Femur (tissue), 1 donor: ENCODE measurements at places on chromosomes 6 and 20.

DNA sequence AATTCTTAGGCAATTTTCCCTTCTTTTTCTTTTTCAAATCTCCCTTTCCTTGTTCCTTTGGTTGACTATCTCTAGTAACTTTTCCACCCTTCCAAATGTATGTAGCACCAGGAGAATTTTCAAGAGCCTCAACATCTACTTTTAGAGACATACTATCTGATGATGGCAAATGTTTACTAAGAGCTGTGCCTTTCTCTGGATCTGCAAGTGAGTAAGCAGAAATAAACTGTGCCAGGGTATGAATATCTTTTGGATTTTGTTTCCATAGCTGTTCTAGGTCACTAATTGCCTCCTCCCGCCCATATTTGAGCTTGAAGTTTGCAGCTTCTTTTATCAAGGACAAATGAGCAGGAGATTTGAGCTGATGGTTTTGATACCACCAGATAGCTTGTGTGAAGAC, 69.5 kb downstream of the GTF2H5 start:
- DNase-seq = no peak

- no peak for DNase-seq
Observed at GRCh38 chr6:108750801-108751200, 97.4 kb upstream of the ARMC2 start.

DNA sequence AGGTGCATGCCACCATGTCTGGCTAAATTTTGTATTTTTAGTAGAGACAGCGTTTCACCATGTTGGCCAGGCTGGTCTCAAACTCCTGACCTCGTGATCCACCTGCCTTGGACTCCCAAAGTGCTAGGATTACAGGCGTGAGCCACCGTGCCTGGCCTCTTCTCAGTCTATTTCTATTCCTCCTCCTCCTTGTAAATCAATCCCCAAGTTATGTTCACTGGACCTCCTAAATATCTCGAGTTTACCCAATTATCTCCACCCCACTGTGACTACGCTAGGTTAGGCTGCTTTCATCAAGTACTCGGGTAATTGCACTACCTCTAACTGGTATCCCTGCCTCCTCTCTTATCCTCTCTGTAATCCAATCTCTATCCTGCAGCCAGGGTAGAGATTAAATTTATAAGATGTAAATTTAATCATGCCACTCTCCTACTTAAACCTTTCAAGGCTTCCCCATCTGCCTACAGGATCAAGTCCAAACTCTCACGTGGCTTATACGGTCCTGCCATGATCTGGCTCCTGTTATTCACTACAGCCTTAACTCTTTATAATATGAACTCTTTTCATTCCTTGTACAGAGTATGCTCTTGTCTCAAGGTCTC, 837 bp upstream of the MAD2L1BP start:
- DNase-seq = no peak

- no peak for DNase-seq
Observed at GRCh38 chr6:38774929-38775707, 60.0 kb downstream of the DNAH8 start.

DNA sequence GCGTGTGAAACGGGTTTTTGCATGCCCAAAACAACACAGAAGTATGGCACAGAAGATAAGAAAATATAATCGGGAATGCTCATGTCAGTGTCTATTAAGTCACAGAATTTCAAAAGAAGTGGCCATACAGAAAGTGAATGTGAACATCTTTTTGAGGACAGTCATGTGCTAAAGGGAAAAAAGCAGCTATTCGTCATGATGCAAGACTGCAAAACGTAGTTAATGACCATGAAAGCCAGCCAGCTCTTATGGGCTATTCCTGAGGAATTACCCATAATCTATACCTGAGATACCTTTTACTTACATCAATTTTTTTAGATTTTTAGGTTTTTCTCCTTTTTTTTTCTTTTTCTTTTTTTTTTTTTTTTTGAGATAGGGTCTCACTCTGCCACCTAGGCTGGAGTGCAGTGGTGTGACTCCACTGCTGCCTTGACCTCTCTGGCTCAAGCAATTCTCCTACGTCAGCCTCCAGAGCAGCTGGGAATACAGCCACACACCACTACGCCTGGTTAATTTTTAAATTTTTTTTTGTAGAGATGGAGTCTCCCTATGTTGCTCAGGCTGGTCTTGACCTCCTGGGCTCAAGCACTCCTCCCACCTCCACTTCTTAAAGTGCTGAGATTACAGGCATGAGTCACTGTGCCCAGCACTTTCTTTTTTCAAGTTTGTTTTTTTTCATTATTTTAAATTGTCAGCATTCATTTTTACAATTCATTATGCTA, 18.1 kb upstream of the ZBP1 start:
- DNase-seq = no peak

GRCh38 chr20:5608104-5608441, 142.1 kb upstream of the SHLD1 start:
- no peak for DNase-seq

DNA sequence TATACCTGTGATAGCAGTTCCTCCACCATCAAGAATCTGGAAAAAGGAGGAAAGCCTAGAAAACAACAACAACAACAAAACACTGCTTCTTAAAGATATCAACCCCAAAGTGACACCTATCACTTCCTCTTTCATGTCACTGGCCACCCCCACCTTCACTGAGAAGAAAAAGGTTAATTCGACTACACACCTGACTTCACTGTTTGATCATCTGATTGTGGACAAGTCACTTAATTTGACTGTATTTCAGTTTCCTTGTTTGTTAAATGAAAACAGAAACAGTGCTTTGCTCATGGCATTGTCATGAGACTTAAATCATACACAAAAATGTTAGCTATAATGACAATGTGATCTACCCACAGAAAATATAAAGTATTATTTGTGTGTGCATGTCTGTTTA, 280.6 kb upstream of the SULF2 start:
- DNase-seq = no peak

- DNase-seq = no peak
Observed at GRCh38 chr6:100136590-100136989, 142.6 kb upstream of the MCHR2 start.

GRCh38 chr6:16583144-16583762, 178.0 kb downstream of the ATXN1 start:
- no peak for DNase-seq

DNA sequence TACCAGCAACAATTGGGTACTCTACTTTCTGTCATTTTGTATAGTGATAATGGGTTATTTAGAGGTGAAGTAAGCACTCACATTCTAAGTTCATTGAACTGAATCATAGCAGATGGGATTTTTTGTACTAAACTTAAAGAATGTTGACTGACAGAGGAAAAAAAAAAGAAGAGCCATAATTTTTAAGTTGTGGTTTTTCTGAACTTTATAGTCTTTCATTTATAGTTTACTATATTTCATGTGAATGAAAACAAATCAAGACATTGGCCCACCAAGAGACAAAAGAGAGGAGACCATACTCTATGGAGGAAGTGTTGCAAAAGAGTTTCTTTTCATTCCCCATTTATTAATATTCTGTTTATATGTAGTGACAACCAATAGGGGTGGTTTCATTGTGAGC, 685.7 kb downstream of the BCKDHB start:
- no peak for DNase-seq

GRCh38 chr6:23446469-23446967, 679.5 kb upstream of the NRSN1 start:
- peak; percentile 23 for DNase-seq

GRCh38 chr6:35299674-35300073, 2.1 kb downstream of the DEF6 start:
- DNase-seq = peak; percentile 43

DNA sequence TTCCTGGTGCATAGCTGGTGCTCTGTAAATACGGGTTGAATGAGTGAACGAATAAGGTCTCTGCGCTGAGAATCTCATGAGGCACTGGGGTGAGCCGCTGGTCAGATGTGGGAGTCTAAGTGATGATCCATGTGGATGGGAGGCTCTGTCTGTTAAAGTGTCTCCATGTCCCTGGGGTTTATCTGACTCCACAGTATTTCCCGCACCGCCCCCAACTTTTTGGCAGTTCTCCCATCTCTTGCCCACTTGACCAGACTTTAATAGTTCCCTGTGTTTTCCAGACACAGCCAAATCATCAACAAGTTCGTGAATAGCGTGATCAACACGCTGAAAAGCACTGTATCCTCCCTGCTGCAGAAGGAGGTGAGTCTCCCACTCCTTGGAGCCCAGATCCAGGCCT, 9.9 kb downstream of the BPIFA2 start:
- no peak for DNase-seq

DNA sequence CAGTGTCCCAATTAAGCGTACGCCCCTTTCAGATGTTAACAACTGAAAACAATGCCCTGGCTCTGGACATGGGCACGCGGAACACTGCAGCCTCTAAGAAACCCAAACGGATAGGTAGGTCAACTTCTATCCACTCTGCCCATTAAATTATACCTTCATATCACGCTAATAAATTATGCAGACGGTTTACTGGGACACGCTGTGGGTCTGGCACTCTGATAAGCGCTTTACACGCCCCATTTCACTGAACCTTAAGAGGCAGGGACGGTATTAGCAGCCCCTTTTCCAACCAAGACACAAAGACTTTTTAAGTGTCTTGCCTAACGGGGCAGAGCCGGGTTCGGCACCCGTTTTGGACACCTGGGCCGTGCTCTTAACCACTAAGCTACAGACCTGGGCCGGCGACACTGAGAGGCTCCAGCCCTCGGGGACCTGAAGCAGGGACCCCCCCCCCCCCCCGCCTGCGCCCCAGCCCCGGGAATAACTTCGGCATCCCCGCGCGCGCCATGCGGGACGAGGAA, 744 bp downstream of the STAU1 start:
- peak; percentile 48 for DNase-seq

GRCh38 chr20:11178946-11179654, 505.3 kb upstream of the JAG1 start:
- no peak for DNase-seq

DNA sequence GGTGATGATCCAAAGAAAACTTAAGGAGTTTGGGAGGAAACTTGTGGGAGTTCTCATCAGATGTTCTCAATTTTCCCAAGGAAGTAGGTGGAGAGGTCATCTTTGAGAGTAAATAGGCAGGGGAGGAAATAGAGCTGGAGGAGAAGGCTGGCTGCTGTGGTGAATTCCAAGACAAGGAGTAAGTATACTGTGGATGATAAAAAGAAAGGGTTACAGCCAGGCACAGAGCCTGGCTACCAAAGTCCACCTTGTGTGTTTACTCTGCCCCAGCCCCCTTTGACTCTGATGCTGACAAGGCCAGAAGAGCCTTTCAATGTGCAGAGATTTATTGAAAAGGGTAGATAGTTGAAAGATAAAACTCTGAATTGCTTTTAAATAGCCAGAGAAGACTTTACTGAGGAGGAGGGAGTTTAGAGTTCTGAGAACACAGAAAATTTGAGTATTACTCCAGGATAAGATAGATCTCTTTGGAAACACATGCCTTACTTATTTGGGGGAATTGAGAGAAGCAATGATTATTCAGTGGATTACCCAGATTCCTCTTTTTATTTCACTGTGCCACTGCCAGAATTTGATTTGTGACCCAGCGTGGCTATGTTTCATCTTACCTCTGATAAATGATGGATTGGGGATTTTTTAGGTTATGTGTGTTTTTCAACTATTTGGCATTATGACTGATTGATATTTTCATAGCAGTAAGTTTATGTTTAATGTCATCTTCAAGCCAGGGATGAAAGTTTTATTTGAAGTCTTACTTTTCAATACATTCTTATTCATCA, 182.6 kb upstream of the JAG1 start:
- no peak for DNase-seq

DNA sequence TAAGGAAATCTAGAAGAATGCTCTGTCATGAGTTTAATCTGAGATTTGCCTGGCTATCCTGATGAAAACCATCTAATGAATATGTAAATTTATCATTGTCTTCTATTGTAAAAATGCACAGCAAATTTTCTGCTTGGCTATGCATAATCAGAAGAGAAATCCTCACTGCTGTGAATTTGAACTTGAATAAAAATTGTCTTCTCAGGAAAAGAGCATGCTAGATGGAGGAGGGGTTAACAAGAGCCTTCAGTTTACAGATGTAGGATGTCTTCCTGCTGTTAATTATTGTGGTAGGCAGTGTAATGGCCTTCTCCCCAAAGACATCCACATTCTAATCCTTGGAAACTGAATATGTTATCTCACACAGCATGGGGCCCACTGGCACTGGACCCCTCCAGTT, 45.8 kb downstream of the ANKEF1 start:
- DNase-seq = no peak

DNA sequence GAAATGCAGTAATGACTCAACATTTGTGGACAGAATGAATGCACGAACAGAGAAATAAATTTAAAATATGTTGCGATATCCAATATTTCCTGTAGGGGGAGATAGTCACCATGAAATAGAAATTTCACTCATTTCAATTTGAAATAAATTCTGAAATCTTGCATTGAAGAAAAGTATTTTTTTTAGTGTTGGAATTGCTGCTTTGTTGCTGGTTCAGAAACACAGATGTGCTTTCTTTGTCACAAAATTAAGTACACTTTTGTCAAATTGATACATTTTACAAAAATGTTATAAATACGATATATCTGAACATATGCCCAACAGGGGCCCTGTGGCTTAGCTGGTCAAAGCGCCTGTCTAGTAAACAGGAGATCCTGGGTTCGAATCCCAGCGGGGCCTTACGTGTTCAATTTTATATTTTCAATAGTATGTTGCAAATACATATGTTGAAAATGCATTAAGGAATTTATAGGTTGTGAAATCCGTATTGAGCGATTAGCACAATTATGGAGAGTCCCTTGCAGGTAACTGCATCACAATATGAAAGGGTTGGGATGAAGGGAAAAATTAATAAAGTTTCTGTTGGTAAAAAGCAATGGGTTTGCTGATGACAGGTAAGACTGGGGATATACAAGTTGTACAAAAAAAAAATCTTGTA, 85.4 kb upstream of the PRSS16 start:
- DNase-seq = no peak

- DNase-seq = no peak
Observed at GRCh38 chr20:309306-309840, 12.0 kb downstream of the ZCCHC3 start.

GRCh38 chr20:29690274-29690673, 1567.2 kb upstream of the DEFB115 start:
- no peak for DNase-seq

DNA sequence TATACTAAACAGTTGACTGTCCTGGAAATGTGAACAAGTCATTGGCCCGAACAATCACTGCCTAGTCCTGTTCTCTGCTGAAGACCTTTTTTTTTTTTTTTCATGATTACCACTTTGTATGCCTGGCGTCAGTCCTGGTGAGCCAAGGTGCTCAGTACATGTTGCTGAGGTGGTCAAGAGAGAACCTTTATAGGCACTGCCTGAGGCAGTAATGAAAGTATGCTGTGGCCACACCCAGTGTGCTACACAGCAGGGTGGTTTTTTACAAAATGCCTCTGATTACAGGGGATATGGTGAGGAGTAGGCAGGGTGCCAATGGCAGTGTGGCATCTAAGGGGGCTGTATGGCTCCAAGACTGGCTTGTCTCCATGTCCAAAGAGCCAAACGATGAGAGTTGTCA, 135.1 kb upstream of the ENPP5 start:
- DNase-seq = no peak
